ENCODE measurements at places on chromosomes 5 and 9.

GRCh38 chr5:172706796-172707195, 64.2 kb downstream of the DUSP1 start:
- no peak for DNase-seq

DNA sequence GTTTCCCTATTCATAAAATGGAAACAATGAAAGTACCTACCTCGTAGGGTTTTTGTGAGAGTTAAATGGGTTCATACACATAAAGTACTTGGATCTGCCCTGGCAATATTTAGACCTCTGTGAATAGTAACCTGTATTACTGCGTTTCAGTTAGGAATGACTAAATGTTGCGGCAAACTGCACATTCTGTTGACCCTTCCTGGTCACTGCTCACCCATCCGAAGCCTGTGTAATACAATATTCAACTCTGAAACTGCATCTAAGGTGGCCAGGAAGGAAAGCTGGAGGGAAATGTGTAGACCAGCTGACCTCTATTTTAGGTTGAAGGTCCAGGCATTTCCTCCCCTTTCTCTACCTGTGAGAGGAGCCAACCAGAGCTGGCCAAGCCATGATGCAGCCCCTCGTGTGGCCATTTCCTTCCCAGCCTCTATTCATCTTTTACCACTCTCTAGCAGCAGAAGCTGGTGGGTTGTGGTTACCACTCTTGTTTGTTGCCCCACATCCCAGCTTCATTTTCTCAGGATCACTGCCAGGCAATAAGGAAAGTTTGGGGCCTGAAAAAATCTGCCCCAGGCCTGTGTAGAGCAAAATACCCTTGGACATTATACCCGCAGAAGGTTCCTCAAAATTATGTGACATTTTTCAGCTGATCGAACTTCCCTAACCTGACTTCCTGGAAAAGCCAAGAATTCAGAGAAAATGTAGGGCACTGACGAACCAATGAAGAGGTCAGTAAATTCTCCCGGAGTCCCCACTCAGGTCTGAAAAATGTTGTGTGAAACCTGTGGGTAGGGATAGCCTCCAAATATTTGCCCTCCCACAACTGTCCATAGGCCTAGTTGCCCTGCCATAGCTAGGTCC, 20.5 kb upstream of the PDCD1LG2 start:
- DNase-seq: peak; percentile 78

- no peak for DNase-seq
Measured at GRCh38 chr5:157713830-157714595, 17.2 kb upstream of the THG1L start.

- no peak for DNase-seq
Measured at GRCh38 chr9:131304676-131305355, 15.3 kb downstream of the PLPP7 start.

- no peak for DNase-seq
Measured at GRCh38 chr5:128633901-128634300, 95.9 kb upstream of the FBN2 start.

DNA sequence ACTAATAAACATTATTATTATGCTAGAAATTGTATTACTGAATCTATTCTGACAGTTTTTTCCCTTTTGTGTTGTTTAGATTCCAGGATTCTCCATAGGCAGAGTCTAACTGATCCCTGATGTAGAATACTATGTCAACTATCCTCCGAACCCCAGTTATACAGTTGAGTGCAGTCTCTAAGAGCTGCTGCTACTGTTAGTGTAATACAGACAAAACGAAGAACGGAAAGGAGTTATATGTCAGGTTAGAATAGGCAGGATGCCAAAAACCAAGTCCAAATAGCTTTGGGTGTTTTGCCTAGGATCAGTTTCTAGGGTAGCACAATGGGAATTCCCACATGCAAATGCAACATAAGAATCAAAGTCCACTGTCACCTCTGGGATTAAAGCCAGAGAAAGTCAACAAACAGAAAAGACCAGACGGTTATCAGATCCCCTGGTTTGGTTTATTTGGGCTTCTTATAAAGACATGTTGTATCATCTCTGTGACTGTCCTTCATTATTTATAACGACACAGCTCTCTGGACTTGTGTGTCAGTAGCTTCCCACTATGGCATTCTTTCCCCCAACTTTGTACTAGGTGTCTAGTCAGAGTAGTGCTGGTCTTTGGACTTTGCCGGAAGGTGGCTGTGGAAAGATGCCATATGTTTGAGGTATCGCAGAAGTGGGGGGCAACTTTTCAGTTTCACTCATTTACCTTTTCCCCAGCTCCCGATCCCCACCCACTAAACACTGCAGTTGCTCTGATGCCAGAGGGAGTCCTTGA, 14.9 kb upstream of the TMEM38B start:
- DNase-seq: no peak

DNA sequence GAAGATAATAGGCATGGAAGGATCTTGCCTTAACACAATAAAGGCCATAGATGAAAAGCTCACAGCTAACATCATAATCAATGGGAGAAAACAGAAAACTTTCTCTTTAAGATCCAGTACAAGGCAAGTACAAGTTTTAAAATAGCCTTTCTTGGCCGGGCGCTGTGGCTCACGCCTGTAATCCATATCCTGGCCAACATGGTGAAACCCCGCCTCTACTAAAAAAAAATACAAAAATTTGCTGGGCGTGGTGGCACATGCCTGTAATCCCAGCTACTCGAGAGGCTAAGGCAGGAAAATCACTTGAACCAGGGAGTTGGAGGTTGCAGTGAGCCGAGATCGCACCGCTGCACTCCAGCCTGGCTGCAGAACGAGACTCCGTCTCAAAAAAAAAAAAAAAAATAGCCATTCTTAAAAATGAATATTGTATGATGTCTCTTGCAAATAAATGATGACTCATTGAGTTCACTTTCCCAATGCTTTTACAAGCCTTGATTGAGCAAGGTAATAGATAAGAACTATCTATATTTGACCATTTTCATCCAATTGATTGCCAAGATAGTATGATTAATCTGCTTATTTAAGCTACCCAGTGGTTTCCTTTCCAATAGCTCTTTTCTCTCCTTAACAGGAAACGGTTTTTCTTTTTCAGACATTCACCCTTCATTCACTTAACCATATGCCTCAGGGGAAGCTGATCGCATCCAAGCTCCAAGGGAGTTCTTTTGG, 15.8 kb downstream of the CCDC152 start:
- no peak for DNase-seq

DNA sequence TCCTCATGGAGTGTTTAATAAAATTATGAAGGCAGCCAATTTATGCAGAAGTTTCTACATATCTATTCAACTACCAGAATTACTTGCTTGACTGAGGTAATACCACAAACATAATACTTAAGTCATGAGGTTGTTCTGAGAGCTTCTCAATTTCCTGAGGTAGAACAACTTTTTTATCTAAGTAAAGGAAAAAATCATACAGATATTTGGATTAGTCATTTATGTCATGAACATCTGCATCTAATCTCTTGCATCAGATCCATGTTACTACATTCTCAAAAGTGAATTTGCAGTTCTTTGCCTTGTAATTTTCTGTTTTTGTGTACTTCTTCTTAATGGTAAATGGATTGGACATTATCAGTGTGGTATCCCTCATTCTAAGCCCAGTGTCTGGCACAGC, 60.4 kb upstream of the RGMB start:
- no peak for DNase-seq

DNA sequence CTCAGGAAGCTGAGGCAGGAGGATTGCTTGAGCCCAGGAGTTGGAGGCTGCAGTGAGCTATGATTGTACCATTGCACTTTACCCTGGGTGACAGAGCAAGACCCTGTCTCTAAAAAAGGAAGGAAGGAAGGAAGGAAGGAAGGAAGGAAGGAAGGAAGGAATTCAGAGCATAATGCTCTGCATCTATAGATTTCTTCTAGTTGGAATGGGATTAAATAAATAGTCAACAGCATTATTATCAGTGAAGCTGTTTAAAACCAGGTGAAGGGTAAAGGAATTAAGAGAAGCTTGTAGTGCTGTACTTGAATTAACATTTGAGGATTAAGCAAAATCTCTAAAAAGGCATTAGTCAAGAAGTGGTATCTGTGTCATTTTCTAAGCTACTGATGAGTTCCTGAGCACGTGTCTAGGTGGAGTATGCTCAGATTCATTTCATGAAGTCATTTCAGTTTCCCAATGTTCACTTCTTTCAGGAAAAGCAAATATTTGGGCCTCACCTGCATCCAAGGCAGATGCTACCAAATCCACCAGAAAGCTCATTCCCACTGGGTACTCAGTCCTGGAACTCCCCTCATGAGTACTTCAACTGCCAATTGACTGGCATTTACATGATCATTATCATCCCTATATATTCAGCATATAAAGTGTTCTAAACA, 8.4 kb downstream of the PDE6A start:
- DNase-seq: no peak

All from inflammatory macrophage treated with lipopolysaccharide for 1 hour (primary cell).